ENCODE measurements at places on chromosomes 4 and X. TPM values are rescaled to one million over a fixed set of nuclear protein-coding genes. Genes with fewer than 3 reads are reported as not detected.

The XPNPEP2 gene
- total RNA-seq, result 3.3 TPM

The SAGE1 gene
- not detected for total RNA-seq

The GDPD2 gene
- total RNA-seq, result not detected

The CXCL1 gene
- total RNA-seq, result 3.4 TPM

The MRPS18C gene
- total RNA-seq, result 21.8 TPM

The NSG1 gene
- total RNA-seq, result 4.0 TPM
